ENCODE measurements at places on chromosomes 6 and 20.

DNA sequence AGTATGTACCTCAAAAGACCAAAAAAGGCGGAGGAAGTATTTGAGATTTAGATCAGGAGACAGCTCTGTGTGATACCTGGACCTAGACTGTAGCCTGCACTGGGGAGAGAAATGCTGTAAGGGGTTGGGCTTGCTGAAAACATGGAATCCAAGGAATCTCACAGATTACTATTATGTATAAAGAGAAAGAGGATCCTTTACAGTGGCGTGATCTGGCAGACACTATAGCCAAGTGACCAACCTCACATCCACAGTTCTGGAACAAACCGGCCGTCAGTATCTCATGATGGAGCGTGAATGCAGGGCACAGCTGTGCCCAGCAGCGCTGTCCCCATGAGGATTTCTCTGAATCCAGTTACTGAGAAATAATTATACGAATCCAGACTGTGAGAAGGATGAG lies 12.3 kb downstream of the DDX27 start:
- DNase-seq: no peak

GRCh38 chr6:116434056-116434725 lies 27.0 kb upstream of the CALHM6 start:
- no peak for DNase-seq

- no peak for DNase-seq
Measured at GRCh38 chr6:141460743-141461484, 671.8 kb upstream of the GJE1 start.

- DNase-seq: no peak
Measured at GRCh38 chr6:42423244-42423643, 28.5 kb downstream of the TRERF1 start.

DNA sequence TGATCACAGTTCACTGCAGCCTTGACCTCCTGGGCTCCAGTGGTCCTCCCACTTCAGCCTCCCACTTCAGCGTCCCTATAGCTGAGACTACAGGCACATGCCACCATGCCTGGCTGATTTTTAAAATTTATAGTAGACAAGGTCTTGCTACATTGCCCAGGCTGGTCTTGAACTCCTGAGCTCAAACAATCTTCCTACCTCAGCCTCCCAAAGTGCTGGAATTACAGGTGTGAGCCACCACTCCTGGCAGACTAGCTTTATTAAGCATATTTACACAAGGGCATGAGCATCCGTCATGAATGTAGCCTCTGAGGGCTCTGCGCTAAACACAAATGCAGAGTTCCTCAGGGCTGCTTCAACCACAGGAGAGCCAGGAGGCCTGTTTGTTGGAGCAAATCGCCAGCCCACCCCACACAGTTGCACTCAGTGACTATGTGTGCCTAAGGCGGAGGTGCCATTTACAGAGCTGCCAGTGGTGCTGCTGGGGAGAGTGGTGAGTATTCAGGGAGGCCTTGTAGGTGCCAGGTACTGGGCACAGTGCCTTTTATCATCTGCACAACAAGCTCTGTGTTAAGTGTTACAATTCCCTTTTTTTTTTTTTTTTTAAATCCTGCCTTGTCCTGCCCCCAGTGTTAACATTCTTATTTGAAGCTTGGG lies 78.2 kb downstream of the PSMG4 start:
- DNase-seq: no peak

GRCh38 chr20:55175081-55175480 lies 699.7 kb downstream of the DOK5 start:
- no peak for DNase-seq

- DNase-seq: no peak
Measured at GRCh38 chr20:41180599-41181333, 43.4 kb downstream of the PLCG1 start.

GRCh38 chr6:94254689-94255088 lies 835.3 kb upstream of the EPHA7 start:
- DNase-seq: no peak

- DNase-seq: peak; percentile 90
Measured at GRCh38 chr20:35305682-35306556, 13.7 kb upstream of the FAM83C start.

DNA sequence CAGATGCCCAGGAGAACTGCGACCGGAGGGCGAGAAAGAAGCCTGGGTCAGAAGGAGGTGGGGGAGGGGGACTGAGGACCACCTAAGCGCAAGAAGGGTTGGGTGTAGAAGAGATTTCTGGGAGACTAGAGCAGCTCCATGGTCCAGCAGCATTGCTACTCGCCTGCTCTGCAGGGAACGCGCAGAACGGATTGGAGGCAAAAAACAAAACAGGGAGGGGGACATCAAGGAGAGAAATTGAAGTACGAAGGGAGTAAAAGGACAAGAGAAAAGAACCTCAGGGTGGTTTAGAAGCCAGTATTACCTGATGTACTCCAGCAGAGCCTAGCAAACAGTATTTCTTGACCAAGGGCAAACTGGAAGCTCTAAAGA lies 537 bp upstream of the GABBR1 start:
- DNase-seq: no peak
